Effector memory CD4-positive, alpha-beta T cell (primary cell): ENCODE measurements at places on chromosomes 5 and 9.

GRCh38 chr5:133145436-133146170 lies 93.8 kb downstream of the HSPA4 start:
- no peak for DNase-seq

GRCh38 chr5:179791881-179792611 lies 1.7 kb upstream of the LTC4S start:
- DNase-seq, result no peak

GRCh38 chr5:39668980-39669379 lies 244.2 kb upstream of the DAB2 start:
- no peak for DNase-seq

DNA sequence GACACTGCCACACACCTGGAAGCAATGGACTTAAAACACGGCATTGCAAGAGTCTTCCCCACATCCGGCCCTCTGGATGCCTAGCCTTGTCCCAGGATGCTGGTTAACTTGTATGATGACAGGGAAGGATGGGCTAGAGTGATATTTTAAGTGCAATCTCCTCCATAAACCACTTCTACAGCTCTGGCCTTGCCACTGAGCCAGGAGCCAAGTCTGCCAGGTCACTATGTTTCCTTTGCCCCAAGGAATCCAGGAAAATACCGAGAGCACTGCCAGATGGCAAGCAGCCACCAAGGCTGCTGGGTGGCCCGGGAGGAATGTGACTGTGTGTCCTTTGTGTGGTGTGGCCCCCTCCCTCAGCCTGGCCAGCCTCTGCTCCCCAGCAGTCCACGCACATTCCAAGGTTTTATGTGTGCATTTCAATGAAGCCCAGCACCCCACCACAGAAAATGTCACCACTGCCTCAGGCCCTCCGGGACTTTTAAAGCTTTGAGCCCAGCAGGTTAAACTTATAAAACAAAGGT lies 106.0 kb downstream of the FRMD3 start:
- DNase-seq, result no peak

DNA sequence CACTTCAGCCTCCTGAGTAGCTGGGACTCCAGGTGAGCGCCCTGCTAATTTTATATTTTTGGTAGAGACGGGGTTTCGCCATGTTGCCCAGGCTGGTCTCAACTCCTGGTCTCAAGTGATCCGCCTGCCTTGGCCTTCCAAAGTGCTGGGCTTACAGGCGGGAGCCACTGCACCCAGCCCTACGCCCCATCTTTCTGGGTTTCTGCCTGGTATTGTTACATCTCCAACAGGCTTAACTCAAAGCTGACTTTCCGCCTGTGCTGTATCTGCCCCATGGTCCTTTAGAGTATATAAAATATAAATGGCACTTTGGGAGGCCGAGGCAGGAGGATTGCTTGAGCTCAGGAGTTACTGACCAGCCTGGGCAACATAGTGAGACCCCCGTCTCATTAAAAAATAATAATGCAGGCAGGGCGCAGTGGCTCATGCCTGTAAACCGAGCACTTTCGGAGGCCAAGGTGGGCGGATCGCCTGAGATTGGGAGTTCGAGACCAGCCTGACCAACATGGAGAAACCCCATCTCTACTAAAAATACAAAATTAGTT lies 36.5 kb upstream of the GLDC start:
- no peak for DNase-seq

- DNase-seq, result no peak
These were observed 133.7 kb downstream of the GPBP1 start for GRCh38 chr5:57307516-57307915.

DNA sequence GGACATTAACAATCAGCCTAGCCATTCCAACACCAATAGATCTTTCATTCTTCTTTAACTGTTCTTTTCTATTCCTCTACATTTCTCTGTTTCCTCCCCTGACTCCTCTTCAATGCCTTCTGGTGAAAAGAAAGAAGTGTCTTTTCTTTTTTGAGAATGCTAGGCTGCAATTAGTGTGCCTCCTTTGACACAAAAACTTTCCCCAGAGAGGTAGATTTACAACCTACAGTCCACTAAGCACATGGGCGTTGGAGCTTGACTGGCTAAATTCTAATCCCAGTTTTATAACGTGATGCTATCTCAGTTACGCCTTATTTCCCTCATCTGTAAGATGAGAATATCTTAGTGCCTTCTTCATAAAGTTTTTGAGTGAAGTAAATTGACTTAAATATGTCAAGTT lies 16.9 kb upstream of the ANKRD55 start:
- no peak for DNase-seq

- DNase-seq, result no peak
These were observed 76.7 kb downstream of the RAB24 start for GRCh38 chr5:177226860-177227259.

DNA sequence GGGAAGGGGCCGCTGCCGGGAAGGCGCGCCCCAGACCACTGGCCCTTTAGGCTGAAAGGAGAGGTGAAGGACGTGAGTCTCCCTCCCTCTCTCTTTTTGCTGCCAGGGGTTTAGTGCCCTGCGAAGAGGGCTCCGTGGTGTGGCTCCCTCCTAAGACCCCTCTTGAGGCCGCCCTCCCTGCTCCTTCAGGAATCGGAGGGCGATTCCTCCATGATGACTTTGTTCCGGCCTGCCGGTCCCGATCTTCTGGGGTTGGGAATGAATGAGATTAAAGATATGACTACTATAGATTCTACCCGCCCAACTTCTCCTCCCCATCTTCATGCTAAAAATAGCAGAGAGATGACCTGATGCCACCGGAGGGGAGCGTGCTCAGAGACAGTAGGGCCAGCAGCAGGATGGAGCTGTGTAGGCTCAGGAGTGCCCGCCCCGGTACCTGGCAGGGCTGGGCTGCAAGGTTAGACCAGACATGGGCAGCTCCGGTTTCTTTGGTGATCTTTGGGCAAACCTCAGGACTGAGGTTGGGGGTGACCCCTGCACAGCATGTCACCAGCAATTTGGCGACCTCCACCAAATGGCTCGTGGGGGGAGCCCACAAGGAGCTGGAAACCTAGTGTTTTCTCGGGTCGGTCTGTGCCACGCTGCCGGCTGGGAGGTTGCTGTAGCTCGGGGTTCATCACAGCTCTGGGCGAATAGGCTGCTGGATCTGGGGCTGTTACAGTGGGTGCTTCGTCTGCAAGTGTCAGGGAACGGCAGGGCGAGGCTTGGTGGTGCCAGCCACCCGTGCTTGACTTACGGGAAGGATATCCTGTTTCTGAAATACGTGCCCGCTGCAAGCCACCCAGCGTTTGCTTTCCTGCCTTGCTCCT lies 1.7 kb downstream of the OLFM1 start:
- no peak for DNase-seq

DNA sequence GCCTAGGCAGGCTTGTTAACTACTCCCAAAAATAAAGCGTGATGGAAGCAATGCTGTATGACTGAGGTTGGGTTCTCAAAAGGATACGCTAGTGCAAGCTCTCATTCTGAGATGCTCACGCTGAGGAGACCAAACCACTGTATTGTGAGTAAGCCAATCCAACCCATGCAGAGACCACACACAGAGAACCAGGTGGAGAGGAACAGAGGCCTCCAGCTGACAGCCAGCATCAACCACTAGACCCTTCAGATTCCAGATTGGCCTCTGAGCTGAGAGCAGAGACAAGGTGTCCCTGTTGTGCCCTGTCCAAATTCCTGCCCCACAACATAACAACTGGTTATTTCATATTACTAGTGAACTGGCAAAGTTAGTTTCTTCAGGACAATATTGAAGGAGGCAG lies 4.5 kb downstream of the TSTD2 start:
- DNase-seq, result no peak

GRCh38 chr9:114477642-114478041 lies 27.6 kb downstream of the WHRN start:
- DNase-seq, result no peak

DNA sequence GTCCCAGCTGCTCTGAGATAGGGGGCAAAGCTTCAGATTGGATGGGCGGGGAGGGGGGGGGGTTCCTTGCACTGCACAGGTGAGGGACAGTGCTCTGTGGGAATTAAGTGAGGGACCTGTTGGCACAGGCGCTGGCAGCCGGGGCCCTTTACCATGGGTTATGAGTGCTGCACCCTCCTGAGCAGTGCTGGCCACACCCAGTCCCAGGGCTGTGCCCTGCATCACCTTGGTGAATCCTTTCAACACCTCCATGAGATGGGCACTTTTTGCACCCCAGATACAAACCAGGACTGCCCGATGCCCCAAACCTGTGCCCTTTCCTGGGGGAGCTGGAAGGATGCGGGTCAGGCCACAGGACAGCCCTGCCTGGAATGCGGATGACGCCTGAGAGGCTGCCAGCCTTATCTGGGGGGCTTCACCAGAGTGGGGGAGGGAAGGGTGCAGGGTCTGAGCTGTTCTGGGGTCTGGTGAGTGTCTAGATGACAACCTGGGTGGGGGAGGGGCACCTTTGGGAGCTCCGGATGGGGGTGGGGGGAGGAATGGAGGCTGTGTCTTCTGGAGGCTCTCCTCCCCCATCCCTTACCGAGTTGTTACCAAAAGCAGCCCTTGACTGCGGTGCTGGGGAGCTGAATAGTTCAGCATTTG lies 5.2 kb downstream of the CRB2 start:
- DNase-seq, result no peak

DNA sequence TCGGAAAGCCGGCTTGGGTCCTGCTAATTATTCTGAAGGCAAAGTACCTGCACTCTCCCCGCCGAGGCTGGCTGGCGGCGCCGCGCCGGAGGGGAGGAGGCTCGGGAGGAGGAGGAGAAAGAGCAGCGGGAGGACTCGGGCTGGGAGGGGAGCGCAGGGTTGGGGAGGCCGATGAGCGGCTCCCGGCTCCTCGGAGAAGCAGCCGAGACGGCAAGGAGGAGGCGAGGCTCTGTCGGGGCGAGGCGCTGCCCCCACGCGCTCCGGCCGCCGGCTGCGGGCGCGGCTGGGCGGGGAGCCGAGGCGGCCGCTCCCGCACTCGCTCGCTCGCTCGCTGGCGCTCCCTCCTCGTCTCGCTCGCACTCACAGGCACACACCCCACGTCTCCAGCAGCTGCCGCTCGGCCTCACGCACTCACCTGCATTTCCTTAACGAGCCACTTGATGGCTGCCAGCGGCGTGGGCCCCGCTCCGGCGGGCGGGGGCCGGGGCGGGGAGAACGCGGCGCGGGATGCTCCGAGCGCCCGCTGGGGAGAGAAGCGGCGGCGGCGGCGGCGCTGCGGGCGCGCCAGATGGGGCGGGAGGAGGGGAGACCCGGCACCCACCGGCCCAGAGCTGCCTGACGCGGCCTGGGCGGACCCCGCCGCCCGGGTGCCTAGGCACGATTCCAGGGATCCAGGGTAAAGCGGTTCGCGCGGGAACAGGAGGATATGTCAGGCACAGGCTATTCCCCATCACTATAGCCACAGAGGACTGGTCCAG lies at the start of gene PTPRD:
Gene PTPRD (minus strand): TSS at position 362 of the 758 bp plus-strand sequence.
- no peak for DNase-seq

- no peak for DNase-seq
These were observed 700.2 kb downstream of the IRX1 start for GRCh38 chr5:4295663-4296339.

- no peak for DNase-seq
These were observed 188.2 kb downstream of the SLCO4C1 start for GRCh38 chr5:102107865-102108264.

DNA sequence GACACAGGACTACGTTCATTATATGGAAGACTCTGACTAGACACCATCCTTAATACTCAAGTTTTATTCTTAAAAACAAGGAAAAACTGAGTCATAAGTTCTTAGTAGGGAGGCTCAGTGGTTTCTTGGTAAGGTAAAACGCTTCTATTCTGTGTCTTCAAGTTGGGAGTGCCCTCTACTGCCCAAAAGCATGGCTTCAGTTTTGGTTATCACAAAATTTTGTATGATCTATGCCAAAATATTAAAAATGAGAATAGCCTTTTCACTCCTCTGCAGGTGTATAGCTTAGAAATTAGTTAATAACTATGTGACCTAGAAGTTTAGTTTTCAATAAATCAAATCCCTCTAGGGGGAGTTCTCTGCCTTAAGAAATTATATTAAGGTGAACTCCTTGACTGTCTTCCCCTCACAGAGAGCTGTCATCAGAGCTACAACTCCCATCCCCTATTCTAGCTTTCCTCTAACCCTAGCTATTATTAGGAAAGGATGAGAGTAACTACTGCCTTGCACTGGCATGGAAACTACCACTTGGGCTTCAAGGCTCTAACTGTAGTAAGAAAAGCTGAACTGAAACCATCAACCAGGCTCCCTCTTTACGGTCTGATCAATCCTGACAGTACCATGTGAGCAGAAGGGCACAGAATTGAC lies 189.7 kb downstream of the GNAQ start:
- no peak for DNase-seq

- DNase-seq, result no peak
These were observed 182.8 kb downstream of the MCTP1 start for GRCh38 chr5:95102080-95102479.

DNA sequence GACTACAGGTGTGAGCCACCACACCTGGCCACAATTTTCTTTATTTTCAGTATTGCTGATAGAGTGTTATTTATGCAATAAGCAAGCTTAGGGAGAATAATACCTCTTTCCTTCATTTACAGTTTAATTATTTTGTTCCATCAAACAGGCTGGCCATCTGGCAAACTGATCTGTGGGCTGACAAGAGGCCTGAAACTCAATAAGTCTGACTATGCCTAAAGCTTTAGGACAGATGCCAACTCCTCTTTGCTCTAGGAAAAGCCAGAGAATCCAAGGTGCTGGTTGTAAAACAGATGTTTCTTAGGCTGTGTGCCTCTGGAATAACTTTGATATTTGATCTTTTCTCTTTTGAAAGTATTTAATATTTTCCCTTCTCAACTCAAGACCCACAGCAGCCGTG lies 98.4 kb downstream of the TARS1 start:
- no peak for DNase-seq

- no peak for DNase-seq
These were observed 28.7 kb downstream of the XPA start for GRCh38 chr9:97668485-97668884.

DNA sequence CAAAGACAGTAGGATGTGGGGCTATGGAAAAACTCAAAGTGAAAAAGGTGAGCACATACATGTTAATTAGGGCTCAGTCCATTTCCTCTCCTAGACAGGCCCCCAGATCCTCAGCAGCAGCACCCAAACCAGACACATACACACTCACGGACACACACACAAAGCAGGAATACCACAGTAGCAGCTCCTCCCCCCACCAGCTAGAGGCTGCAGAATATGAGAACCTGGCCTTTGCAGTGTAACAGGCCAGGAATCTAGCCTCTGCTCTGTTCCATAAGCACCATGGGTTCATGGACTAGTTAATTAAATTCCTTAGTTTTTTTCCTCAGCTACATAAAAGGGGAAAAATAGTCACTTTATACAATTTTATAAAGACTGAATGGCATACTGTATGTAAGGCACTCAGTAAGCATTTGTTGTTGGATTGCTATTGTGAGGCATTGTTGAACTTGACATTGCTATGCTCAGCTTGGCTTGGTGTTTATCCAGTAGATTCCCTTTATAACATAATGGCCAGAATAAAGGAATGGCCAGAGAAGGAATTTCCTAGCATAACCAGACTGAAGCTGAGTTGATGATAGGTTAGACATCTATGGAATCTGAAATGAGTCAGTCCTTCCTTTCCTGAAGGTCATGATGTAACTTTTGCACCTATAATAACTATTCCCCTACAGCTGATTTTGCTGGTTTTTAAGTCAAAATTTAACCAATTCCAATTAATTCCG lies 186.8 kb downstream of the SEMA5A start:
- DNase-seq, result no peak
